ENCODE measurements at places on chromosomes 4 and X. TPM values are rescaled to one million over a fixed set of nuclear protein-coding genes. Genes with fewer than 3 reads are reported as not detected.

CPZ gene
- 59.4 TPM for total RNA-seq

NUDT10 gene
- total RNA-seq, result 13.7 TPM

TDO2 gene
- 0.82 TPM for total RNA-seq

VEGFD gene
- total RNA-seq, result 0.38 TPM

MAGEA8 gene
- not detected for total RNA-seq

BMP2K gene
- total RNA-seq, result 90.1 TPM

RPL34 gene
- 678 TPM for total RNA-seq

ZCCHC13 gene
- total RNA-seq, result not detected

All from camera-type eye (tissue), 1 donor.